T-helper 17 cell (primary cell): ENCODE measurements at places on chromosomes 7 and 10.
A peak's percentile ranks its signal among the peaks of the same experiment; 100 is the strongest.

- DNase-seq = no peak
- H3K36me3 ChIP-seq = no peaks in the 10 kb centered on the region
- H3K27ac ChIP-seq = no peak overlapping the region
- H3K27me3 ChIP-seq = no peaks in the 10 kb centered on the region
- no peak overlapping the region for H3K4me3 ChIP-seq
These were observed 96.9 kb upstream of the GATA3 start for GRCh38 chr10:7957591-7957990.

DNA sequence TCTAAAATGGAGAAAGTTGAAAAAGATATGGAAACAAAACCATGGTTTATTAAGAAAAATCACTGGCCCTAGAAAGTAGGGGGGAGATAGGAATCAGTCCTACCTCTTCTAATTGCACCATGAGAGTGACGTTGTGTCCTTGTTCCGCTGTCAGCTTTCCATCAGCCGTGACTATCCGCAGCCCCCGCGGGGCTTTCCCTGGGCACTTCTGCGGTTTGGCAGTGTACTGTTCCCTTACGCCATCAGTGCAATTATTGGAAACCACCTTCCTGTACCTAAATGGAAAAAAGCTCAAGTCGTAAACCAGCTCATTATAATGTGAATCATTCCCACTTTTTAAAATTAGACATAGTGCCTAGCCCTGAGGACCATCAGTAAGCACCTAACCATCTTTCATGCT lies 512.2 kb downstream of the SORCS1 start:
- H3K4me3 ChIP-seq = no peak overlapping the region
- no peak for DNase-seq
- H3K36me3 ChIP-seq = no peaks in the 10 kb centered on the region

- H3K36me3 ChIP-seq = peaks cover 5% of the 10 kb centered on the region
- peak overlapping the region; percentile 99 for H3K27ac ChIP-seq
- H3K27me3 ChIP-seq = no peaks in the 10 kb centered on the region
- H3K4me3 ChIP-seq = peak overlapping the region; percentile 91
- peak; percentile 57 for DNase-seq
These were observed 14.3 kb downstream of the ZC3HAV1 start for GRCh38 chr7:139095194-139095659.

DNA sequence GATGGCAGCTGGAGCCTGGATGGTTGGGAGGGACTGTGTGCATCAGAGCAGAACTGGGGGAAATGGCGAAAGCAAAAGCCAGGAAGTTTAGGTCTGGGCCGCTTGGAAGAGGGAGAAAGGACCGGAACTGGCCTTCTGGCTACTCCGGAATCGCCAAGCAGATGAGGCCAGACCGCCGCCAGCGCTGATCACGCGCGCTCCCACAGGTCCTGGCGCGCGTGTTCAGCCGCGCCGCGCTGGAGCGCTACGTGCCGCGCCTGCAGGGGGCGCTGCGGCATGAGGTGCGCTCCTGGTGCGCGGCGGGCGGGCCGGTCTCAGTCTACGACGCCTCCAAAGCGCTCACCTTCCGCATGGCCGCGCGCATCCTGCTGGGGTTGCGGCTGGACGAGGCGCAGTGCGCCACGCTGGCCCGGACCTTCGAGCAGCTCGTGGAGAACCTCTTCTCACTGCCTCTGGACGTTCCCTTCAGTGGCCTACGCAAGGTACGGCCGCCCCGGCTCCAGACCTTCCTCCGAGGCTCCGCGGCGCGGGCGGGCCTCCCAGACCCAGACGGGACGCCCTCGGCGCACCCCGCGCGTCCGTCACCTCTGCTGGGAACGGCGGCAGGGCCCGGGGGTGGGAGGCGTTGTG lies 2.0 kb downstream of the CYP26C1 start:
- H3K36me3 ChIP-seq = peaks cover 16% of the 10 kb centered on the region
- no peak for DNase-seq
- peaks cover 54% of the 10 kb centered on the region for H3K27me3 ChIP-seq
- peak overlapping the region; percentile 84 for H3K4me3 ChIP-seq
- no peak overlapping the region for H3K27ac ChIP-seq

DNA sequence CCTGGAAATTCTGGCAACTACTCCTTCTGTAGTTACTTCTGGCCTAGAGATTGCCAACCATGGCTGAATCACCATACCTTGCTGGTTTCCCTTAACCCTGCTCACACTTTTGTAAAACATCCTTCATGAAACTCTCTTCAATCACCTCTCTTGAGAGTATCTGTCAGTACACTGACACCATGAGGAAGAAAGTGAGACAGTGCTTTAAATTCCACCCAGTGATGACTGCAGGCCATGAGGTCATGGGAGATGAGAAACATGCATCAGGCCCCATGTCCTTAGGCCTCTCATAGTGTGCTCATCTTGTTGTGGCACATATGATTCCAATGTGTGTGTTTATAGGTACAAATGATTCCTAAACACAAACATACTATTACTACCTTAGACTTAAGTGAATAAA lies 24.6 kb upstream of the NAMPT start:
- no peak for DNase-seq
- H3K36me3 ChIP-seq = peaks cover 2% of the 10 kb centered on the region
- peaks cover 3% of the 10 kb centered on the region for H3K4me1 ChIP-seq
- no peak overlapping the region for H3K27ac ChIP-seq
